ENCODE measurements at places on chromosomes 5 and 9.

DNA sequence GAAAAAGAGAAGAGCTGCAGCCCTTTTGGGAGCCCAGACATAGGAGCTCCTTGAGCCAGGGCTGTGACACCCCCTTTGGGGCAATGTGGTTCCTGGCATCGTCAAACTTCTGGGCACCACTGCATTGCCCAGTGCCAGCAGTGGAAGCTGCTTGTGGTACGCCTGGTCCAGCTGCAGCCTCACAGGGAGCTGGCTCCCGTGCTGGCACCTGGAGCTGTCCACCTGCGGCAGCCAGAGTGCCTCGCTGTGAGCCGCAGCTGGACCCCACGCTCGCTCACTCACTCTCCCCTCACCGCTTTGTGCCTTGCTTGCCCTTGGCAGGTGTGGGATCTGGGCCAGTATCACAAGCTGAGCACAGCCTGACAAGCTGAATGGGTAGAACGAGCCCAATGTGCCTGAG, 1150.8 kb upstream of the CDH6 start:
- no peak for DNase-seq

GRCh38 chr5:131610198-131611063, 24.6 kb downstream of the RAPGEF6 start:
- DNase-seq = no peak

- DNase-seq = no peak
These were observed 6.3 kb upstream of the GARIN3 start for GRCh38 chr5:157172403-157172802.

- no peak for DNase-seq
These were observed 475.1 kb downstream of the DMRTA1 start for GRCh38 chr9:22921742-22922141.

GRCh38 chr9:105459336-105459735, 11.5 kb downstream of the FSD1L start:
- no peak for DNase-seq

All from NCI-H446 treated with DMSO at 0.1 percent for 48 hours (cell line).